ENCODE measurements at places on chromosomes 3 and 15.

- no peak for DNase-seq
Observed at GRCh38 chr3:156655819-156656550, 18.4 kb upstream of the TIPARP start.

DNA sequence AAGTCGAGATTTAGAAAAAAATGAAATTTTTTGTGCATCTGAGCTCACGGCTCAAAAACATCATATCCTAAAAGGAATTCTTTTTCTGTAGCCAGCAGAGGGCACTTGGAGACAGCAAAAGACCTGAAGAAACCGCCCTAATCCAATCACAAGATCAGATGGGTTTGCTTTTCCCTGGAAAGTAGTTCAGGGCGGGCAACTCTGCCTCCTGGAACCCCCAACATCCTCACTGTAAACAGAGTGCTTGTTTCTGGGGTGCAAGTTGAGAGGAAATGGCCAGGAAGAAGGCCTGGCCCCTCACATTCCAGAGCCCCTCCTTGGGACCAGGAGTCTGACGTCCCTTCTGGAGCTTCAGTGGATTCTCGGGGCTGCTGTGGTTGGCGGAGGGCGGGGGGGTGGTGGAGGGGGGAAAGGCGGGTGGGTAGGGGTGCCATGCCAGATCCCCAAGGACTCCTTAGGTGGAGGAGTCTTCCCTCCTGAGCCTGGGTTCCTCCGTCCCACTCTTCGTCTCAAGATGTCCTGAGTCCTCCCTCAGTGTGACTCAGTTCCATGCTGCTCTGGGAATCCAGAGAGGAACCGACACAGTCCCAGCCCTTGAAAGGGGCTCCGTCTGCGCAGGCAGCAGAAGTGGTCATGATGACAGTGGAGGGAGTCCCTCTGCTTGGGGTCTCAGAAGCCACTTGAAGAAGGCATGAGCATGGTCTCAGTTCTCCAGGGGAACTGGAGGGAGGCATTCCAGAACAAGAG, 35.9 kb downstream of the CCK start:
- no peak for DNase-seq

DNA sequence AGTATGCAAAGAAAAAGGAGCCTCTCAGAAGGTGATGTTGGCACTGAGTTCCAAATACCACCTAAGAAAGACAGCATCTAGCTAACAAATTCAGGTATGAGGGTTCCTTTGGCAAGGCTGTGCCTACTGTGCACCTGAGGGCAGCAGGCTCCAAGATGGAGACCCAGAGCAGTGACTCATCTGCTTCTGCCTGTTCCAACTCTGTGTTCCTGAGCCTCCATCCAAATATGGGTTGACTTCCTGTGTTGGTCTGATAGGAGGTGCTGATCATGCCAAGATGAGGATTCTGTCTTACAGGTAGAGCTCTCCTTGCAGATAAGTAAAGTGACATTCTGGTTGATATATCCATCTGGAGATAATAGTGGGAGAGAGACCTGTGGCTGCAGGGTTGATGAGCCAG, 26.0 kb downstream of the SV2B start:
- no peak for DNase-seq

- no peak for DNase-seq
Observed at GRCh38 chr3:71890356-71890931, 105.5 kb upstream of the PROK2 start.

DNA sequence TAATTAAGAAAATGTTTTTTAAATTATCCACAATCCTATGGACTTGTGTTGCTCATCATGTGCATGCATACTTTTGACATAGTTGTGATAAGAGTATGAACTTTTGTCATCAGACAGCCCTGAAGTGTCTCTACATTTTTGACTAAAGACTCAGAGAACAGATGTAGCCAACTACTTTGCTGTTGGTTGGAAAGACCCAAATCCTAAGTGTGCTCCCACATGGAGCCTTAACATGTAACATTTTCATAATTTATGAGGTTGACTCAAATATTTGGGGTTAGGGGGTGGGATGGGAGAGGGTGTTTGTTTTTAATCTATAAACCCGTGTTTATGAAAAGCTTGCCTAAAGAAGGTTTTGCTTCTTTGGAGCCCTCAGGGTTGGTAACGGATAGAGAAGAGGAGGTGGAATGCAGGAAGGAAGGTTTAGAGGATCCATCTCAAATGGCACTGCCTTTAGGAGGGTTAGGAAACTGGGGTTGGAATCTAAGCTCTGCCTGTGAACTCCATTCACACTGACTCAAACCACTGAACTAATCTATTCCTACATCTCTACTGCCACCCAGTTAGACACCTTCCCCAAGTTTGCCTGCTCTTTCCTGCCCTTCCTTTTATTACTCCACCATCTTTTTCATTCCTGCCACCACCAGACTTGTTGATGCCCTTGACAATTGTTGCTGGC, 3.7 kb downstream of the BOC start:
- DNase-seq = no peak

- no peak for DNase-seq
Observed at GRCh38 chr15:80563372-80563997, 131.6 kb upstream of the ABHD17C start.

DNA sequence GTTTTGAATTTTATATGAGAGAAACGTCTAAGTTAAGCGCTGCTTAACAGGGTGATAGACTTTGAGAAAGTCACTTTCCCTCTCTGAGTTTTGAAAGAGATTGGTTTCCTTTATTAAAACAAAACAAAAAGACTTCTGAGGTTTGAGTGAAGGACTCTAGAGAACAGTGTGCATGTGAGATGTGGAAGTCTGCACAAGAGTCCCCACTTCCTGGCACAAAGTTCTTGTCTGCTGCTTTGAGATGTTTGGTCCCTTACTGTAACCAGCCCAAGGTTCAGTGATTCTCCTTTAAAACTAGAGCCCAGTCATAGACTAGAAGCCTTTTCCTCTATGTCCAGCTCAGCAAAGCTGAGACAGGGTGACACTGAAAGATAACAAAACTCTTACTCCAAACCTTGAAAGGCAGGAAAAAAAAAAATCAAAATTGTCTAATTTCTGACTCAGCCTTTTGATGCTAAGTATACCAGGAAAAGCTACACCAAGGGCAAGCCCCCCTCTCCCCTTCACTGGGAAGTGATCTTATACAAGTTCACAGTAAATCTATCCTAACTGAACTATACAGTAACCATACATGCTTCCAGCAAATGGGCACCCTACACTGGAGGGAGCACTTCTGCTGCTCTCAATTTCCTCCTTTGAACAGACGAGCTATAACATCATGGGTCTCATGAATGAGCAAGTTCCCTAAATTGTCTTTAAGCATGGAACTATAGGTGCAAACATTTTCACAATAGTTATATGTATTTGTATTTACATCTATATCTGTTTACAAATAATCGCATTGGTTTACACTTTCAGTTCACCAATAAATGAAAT, 2.3 kb downstream of the POPDC2 start:
- DNase-seq = no peak

DNA sequence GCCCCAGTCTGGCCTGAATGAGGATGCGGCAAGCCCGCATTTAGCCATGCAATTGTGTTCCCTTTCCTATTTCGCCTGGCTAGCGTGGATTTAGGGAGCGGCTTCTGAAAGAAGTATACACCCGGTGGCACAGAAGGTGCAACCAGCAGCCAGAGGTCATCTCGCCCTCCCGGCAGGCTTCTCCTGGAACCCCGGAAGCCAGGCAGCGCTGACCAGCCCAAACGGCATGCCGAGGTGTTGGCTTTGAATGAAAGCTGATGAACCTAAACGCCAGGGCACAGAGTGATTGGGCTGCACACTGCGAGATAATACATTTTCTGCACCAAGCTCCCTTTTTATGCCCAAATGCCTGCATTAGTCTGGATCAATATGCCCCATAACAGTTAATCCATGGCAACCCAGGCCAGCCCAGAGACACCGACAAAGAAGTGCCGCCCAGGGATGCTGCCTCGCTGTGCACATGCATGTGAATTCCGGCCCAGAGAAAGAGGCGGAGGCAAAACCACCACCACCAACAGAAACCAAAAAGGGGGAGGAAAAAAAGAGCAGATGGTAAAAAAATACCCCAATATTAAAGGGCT, 1.4 kb downstream of the SRGAP3 start:
- no peak for DNase-seq

- no peak for DNase-seq
Observed at GRCh38 chr3:17023006-17023664, 138.4 kb downstream of the PLCL2 start.

GRCh38 chr15:45129651-45130129, at the start of the genes DUOX1 and DUOXA1:
Gene DUOX1, plus strand, starts transcription at chr15:45129994. Its CDS starts 1,973 bp downstream, at chr15:45131967.
Gene DUOXA1, minus strand, starts transcription at chr15:45129879. Its CDS starts 6,865 bp downstream, at chr15:45123014.
- no peak for DNase-seq

DNA sequence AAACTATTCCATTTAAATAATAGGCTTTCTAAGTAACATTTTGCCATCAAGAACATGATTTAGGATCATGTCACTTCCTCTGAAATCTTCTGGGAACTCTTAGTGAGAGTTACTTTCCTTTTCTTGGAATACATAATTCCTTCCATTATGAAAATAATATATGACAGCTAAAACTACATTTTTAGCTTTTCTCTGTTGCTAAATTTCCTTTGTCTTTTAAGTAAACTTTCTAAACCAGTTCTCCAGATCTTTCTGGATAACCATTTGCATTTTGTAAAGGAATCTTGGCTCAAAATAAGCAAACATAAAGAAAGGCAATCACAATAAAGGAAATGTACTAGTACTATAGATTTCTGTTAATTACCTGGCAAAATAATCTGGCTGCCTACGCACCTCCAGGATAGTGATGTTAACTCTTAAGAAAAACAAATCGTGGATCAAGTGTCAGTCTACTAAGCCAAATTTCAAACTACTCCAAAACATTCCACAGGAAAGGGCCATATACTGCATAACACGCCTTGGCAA, 165.7 kb downstream of the ZNF385D start:
- DNase-seq = no peak

DNA sequence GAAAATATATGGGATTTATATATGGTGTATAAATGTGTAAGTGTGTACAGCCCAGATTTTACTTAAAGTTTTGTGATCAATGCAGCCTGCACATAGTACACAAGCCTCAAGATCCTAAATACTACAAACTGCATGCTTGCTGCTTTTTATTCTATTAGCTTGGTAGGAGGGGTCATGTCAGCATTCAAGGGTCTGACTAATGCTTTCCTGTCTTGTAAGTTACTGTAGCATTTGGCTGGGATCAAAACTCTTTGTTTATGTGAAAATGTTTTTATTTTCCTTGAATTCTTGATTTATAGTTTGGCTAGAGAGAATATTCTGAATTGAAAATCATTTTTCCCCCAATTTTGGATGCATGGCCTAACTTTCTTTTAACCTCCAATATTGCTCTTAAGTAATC, 370.9 kb downstream of the NSUN3 start:
- no peak for DNase-seq

DNA sequence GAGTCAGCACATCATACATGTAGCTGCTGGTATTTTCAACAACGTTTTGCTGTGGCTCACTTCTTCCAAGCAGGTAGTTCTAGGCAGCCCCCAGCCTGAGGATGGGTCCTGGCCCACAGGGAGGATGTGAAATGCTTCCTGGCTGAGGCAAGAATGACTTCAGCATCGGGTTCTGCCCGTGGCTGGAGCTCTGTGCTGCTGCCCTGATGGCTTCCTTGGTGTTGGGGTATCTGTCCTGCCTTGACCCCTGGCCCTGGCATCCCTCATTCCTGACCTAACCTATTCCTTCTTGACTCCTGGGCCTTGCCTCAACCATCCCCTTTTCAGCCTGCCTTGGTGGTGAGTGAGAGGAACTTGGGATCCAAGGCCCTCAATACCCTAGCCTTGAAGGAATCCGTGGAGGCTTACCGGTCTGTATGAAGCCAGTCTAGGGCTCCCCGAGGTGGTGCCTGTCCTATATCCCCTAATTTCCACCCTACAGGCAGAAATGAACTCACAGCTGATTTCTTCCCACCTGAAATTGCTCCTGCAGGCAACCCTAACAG, 300.6 kb downstream of the TLE3 start:
- no peak for DNase-seq

DNA sequence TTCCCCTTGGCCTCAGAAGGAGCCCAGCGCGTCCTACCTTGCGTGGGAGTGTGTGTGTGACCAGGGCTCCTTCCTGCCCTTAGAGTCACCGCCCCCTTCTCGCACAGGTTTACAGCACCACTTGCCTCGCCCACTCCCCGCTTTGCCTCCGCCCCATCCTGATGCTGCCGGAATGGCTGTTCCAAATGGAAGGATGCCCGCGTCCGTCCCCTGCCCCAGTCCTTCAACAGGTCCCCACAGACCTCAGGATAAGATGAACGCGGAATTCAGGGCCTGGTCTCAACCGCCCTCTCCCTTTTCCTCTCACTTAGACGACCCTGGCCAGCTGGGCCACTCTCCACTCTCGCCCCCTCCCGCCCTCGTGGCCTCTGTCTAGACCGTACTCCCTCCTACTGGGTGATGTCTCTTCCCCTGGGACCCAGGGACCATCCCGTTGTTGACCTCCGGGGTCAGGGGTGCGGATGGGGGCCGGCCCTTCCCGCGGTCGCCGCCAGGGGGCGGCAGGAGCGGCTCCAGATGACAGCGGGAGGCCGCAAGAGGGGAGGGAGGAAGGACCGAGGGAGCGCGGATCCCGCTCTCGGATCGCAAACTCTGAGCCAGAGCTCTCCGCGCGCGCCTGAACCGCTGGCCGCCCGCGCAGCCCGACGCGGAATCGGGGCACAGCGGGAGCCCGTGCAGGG, at the start of gene THSD4:
THSD4 (plus strand) TSS at position 585 of the 680 bp plus-strand sequence.
- DNase-seq = peak; percentile 22

GRCh38 chr15:60585743-60586708, 107.1 kb upstream of the ICE2 start:
- DNase-seq = peak; percentile 41

DNA sequence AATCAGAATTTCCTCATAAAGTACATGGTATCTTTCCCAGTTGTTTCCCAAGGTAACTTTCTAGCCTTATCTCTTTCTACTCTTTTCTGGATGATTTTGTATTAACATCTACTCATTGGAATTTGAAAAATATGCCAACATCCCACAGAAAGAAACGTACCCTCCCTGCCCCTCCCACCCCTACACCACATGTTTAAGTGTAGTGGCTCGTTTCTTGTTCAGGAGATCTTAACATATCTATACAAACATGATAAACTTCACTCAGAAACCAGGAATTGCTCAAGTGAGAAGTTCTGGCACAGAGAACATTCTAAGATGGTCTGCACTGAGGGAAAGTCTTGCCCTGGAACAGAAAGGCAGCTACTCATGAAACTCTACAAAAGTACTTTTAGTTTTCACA, 404.7 kb downstream of the SOX2 start:
- DNase-seq = no peak

DNA sequence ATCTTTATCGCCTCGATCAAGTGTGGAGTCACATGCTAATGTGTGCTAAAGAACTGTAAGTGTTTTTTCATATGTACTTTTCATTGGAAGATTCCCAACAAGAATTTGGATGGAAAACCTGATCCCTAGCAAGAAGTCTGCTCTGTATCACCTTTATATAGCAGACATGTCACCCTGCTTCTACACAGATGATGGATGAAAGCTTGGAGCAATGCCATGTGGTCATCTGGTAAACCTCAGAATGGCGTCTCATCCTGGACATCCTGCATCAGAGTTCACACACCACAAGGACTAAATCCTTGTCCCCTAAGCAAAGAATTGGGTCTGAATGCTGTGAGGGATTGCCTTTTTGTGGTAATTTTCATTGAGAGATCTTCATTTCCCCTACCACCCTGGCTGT, 42.1 kb upstream of the CTDSPL start:
- DNase-seq = no peak

Data from NCI-H1436 treated with DMSO at 0.1 percent for 48 hours (cell line).